ENCODE measurements at places on chromosomes 3 and 15.

- DNase-seq: no peak
These were observed 544.7 kb upstream of the ROBO2 start for GRCh38 chr3:76495216-76495615.

- no peak for DNase-seq
These were observed 62.1 kb upstream of the SLC6A11 start for GRCh38 chr3:10753964-10754363.

DNA sequence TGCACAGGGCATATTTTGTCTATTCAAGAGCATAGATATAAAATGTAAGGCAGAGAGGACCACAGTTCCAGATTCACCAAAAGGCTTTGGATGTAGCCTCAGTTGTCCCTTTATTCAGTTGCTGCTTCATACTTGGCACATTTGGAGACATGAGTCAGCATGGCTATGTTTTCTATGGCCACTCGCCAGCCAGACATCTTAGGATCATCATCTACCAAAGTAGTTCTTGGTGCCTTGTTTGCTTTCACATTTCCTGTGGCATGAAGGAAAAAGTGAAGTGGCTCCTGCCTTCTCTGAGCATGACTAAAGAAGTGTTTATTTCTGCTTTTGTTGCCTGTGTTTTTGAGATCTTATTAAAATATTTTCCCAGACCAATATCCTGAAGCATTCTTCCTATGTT is 7.2 kb downstream of the SUSD5 start:
- no peak for DNase-seq

- DNase-seq: no peak
These were observed 25.8 kb downstream of the AQP9 start for GRCh38 chr15:58163985-58164384.

DNA sequence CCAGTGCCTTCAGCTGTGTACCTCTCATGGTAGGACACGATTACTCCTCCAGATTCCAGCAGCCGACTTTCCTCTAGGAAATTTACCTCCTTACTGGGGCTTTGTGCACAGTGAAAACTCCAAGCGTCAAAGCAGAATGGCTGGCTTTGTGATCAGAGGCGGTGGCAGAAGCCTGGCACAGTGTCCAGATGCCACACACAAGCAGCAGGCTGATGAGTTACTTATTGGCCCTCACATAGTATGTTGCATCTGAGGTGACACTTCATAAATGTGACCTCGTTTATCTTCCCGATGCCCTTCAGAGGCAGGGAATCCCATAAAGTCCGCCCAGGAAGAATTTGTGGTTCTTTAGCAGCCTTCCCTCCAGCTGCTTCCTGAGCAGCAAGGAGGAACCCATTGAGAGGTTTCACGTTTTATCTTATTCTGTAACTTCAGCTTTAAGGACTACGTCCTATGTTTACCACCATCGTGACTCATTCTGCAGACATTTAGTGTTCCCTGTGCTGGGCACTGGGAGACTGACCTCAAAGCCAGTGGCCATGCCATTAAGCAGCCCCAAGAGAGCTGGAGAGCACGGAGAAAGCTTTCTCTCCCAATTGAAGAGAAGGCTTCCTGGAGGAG is 107.1 kb upstream of the C15orf61 start:
- no peak for DNase-seq

- no peak for DNase-seq
These were observed 46.6 kb downstream of the XXYLT1 start for GRCh38 chr3:195224156-195224979.

DNA sequence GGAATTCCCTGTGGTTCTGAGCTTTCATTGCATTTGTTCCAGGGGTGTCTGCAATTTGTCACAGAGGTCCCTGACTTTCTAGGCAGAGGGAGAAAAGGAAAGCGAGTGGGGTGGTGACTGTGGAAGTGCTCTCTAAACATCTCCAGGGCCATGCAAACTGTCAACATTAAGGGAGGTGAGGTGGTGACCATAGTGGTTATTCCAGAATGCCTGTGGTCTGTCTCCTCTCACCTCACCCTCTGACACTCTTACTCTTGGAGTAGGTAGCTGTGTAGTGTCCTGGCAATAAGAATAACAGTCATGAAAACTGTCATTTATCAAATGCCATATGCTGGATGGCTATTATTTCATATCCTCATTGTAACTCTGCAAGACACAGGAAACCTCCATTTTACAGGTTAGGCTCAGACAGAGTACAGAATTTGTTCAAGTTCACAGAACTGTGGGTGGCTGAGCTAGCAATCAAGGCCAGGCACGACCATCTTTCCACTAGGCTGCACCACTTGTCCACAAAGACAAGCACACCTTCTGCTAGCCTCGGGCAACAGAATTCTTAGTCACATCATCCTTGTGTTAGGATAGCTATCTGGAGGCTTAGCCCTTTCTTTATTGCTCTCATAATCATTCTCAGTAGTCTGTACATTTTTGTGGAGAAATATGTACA is 179.4 kb downstream of the CD47 start:
- DNase-seq: no peak

- no peak for DNase-seq
These were observed 31.9 kb downstream of the SUSD5 start for GRCh38 chr3:33186524-33187367.

Data from DMS 273 treated with DMSO at 0.1 percent for 48 hours (cell line).